ENCODE measurements at places on chromosomes 16 and 17.
A peak's percentile ranks its signal among the peaks of the same experiment; 100 is the strongest.

DNA sequence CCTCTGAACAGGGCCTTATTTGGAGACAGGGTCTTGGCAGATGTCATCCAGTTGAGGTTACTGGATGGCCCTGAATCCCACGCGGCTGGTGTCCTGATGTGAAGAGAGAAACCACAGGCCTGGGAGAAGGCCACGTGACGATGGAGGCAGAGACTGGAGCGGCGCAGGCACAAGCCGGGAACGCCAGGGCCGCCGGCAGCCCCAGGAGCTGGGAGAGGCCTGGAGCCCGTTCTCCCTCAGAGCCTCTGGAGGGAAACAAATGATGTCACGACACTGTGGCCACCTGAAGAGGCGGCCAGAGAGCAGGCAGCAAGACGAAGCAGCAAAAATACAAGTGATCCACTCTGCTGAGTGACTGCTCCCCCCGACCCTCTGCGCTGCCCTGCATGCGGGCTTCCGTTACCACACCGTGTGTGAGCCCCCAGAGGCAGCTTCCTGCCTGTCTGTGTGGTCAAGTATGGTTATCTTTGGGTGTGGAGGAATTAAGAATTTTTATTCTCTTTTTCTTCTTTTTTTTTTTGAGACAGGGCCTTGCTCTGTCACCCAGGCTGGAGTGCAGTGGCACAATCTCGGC lies 11.6 kb downstream of the CD7 start:
- DNase-seq = no peak

DNA sequence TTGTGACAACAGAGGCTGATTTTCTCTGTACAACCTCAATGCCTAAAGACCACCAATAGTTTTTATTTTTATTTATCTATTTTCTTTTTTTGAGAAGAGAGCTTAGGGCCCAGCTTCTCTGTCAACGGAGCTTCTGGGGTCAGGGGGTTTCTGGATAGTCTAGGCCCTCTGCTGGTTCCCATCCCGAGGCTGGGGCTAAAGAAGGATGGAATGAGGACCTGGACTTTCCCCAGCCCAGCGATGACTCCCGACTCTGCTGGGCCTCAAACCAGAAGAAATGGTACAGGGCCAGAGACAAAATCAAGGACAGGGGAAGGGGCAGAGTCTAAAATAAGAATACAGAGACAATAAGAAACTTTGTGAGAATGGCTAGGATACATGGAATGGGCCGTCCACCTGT lies 5.7 kb upstream of the TSPOAP1 start:
- DNase-seq = no peak

DNA sequence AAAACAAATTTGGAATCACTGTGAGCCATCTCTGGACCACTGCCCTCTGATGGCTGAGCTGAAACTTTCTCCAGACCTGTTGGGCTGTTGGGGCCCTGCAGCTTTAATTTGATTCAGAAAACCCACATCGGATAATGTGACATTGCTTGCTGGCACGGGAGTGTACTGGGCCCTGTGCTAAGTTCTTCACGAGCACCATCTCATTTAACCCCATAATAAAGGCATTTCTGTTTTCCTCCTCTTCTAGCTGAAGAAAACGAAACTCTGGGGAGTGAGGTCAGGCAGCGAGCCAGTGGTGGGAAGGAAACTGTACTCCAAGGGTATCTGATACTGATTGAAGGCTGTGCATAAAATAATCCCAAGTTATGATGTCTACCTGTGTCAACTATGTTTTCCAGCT lies 34.5 kb upstream of the TNRC6A start:
- no peak for DNase-seq

DNA sequence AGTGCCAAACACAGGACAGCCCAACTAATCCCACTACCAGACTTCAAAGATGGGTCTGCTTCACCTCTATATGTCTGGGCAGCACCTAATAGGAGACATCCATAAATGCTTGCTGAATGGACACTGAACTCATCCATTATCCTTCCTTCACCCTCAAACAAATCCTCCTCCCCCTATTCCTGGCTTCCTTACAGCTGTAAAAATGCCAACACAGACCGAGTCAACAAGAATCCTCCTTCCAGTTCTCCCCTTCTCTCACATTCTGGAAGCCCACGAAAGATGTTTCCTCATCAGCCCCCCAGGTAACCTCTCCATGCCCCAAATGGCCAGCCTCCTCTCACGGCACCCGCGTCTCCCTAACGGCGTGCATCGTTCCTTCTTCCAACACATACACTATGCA lies 12.3 kb downstream of the PELP1 start:
- DNase-seq = no peak

DNA sequence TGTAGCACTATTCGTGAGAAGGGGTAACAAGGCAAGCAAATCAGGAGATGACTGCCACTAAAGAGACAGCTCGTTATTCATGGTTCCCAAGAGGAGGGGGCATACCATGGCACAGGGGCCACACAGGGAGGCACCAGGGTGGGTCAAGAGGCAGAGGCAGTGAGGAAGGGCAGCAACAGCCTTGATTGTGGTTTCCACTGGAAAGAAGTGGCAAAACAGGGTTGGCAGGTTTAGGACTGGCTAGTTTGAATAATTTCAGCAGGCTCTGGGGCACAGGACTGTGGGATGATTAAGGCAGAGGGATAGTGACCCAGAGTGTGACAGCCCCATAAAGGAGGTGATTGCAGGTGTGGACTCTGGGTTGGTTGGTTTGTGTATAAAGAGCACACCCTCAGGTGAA lies 188.9 kb downstream of the CBLN1 start:
- DNase-seq = no peak

DNA sequence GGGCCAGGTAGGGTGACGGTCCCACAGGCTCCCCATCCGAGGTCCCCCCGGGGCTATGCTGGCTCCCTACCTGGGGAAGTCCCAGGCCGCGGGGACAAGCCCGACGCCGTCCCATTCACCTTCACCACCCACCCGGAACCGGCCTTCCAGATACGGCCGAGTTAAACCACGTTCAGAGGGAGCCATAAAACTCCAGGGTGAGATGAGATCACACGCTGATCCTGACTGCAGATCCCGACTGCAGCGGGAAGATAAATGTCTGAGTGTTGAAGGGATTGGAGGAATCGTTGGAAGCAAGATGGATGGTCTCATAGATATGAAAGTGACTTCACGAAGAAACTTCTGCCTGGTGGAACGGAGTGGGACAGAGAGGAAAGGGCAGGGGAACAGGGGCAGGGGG lies 13.6 kb upstream of the C1QTNF8 start:
- DNase-seq = no peak

DNA sequence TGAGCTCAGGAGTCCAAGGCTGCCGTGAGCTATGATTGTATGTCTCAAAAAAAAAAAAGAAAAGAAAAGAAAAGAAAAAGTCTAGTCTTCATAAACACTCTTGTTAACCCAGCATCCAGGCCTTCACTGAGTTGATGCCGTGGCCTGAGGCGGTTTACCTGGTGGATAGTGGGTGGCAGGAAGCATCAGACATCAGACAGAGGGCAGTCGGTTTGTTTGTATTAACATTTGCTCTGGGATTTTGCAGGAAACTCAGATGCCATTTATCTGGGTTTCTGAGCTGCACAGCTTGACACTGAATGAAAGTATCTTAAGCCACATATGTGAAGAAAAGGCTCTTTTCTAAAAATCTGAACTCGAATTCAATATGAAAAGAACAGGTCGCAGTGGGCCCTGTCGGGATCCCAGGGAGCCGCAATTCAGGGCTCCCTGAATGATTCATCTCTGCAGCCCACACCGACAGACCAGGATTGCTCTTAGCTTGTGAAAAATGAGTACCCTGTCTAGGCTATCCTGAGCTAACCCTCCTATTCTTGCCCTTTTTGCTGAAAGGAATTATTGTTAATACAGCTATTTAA lies 1.1 kb upstream of the DBNDD1 start:
- no peak for DNase-seq

- no peak for DNase-seq
Observed at GRCh38 chr16:80025236-80025635, 424.7 kb upstream of the MAF start.

GRCh38 chr17:57574040-57574513 lies 171.0 kb downstream of the CCDC182 start:
- peak; percentile 79 for DNase-seq

- no peak for DNase-seq
Observed at GRCh38 chr17:18144855-18145254, 36.3 kb downstream of the MYO15A start.

GRCh38 chr17:27525316-27525715 lies 69.1 kb downstream of the KSR1 start:
- DNase-seq = no peak

DNA sequence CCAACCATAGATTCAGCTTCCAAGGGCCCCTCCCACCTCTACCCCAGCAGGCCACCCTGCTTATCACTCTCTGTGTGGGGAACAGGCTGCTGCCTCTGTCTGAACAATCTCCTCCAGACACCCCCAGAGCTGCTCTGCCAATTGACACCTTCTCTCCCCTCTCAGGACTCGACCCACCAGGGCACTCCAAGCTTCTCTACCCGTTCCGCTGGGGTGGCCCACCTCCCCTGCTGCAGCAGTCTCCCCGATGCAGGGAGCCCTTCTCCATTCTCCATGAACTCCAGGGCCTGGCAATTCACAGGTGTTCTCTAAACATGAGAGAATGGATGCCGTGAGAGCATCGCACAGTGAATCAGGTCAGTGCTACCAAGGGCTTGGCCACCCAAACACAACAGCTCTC lies 28.3 kb upstream of the FAAP100 start:
- DNase-seq = no peak

DNA sequence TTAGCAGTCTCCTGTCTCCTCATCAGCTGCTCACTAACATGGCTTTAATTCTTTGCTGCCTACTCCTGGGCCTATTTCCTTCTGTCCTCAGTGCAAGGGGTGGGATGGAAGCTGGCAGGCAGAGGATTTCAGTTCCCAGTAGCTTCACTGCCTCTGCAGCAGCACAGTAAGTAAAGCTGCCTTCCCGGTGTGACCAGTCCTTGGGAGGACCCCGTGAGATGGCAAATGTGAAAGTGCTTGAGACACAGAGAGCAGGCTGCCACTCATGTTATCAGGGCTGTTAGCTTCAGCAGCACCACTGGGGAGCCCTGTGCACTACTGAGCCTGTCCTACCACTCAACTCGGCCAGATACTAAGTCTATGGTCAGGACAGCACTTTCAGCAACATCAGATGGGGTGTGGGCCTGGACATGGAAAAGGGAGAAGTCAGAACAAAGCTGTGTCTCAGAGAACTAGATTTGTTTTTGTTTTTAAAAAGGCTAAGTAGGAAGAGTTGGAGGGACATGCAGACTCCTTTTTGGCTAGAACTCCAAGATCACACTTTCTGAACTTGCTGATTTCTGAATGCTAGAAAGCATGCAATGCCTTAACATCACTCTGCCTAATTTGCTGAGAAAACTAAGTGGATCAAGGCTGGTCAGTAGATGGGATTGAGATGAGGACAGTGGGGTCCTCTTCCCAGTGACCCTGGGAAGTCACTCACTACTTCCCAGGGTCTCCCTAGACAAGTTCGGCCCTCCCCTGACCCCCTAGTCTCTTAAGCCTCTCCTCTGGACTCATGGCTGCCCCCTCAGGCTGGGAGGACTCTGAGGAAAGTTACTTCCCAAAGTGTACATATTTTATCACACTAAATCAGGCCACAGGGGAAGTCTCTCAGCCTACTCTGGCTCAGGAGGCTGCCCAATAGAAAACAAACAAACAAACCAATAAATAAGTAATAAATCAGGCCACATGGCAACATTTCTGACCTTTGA lies 1.1 kb downstream of the ACSF2 start:
- DNase-seq = no peak

- DNase-seq = peak; percentile 10
Observed at GRCh38 chr16:49556606-49557446, 183.2 kb downstream of the C16orf78 start.

DNA sequence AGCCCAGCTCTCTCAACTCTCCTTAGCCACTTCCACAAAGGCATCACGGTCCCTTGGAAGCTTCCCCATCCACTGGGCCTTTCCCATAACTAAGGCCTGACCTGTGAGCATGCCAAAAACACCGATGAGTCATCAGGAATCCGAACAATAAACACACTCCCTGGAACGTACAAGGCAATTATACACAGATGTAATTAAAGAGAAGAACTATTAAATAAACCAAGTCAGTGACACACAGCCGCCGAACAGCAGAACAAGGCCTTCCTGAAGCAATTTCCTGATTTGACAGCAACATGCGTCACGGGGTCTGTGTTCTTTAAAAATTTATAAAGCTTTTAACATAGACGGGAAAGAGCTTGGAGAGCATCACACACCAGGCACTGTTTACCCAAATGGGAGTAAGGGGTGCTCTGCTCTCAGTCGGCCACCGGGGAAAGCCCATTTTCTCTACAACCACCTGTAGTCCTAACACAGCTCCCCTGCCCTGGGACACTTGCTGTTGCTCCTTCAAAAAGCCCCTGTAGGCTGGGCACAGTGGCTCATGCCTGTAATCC lies 29.4 kb downstream of the COG7 start:
- peak; percentile 87 for DNase-seq

- no peak for DNase-seq
Observed at GRCh38 chr17:60901806-60902205, 224.2 kb downstream of the BCAS3 start.

DNA sequence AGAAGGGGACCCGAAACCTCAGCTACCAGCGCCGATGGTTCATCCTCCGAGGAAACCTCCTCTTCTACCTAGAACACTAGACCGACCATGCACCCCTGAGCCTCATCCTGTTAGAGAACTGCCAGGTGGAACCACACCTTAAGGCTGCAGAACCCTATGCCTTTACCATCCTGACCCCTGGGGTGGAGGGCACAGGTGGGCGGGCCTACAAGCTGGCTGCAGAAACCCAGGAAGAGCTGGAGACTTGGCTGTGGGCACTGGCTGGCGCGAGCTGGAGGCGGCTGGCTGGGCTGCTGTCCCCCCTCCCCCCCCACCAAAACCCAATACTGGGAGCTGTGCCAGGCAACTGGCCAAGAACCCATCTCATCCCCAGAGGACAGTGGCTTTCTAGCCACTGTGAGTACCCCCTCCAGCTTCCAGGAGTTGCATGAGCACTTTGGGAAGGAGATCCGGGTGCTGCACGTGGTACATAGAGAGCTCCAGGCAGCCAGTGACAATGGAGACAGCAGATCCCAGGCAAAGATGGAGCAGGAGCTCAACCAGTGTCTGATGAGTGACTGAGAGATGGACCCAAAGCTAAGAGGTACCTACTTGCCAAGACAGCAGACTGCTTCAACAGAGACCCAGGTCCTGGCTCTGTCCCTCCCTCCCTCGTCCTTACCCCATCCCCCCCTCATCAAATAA lies 1.4 kb upstream of the CD2BP2 start:
- no peak for DNase-seq

DNA sequence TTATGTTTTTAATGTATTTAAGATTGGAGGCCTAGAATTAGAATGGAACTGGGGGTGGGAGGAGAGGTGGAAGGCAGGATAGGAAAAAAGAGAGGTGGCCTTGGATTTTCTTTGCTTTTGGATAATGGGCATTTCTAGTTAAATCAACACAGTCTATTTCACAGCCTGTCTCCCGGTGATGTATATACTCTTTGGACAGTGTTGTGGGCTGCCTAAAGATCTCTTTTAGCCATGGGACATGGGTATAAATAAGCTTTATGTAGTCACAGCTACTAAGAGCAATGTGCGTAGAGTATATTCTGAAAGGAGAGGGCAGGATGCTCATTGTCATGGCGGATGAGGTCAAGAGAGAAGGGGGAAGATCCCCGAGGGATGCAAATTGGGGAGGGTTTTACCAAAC lies 1084.4 kb upstream of the RBFOX1 start:
- DNase-seq = no peak

- no peak for DNase-seq
Observed at GRCh38 chr17:37830151-37830993, 85.5 kb upstream of the HNF1B start.

GRCh38 chr16:65634291-65634690 lies 512.4 kb upstream of the CDH11 start:
- DNase-seq = no peak
